ENCODE measurements at places on chromosomes 2 and 18.

DNA sequence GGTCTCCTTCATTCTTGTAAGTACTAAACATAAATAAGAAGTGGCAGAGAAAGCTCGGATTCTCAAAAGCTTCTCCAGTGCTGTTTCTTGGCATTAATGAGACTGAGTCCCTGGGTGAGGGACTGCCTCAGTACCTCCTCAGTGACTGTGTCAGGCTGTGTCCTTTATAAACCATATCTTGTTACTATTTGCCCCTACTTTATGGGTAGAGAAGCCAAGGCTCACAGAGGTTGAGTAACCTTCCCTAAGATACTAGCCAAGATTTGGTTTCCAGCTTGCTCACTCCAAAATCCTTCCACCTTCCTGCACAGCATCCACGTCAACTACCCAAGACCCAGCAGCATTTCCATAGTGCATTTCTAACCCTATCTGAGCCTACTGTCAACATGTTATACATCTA is 55.6 kb downstream of the THUMPD2 start:
- DNase-seq, result no peak

DNA sequence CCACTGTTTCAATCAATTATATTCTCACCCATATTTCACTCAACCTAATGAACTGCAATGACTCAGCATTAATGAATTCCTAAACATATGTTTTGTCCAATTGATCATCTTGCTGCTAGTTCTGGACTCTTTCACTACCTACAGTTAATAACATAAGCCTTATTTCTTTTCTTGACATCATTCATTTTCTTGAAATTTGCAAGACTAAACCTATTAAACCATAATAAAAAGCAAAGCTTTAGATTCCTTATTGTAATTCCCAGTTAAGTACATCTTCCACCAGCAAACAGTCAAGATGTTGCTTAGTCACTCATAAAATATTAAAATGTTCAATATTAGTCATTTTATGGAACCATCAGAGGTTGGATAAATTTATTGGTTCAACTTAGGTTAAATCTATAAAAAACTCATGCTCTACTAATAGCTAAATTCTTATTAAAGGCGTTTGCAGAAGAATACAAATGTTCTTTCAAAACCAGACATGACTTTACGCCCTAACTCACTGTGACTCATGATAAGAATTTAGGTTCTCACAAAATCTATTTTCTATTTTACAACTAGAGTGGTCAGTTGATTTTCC is 599.4 kb downstream of the RNF144A start:
- no peak for DNase-seq

GRCh38 chr2:32210767-32211408 is 45.2 kb downstream of the SLC30A6 start:
- no peak for DNase-seq

DNA sequence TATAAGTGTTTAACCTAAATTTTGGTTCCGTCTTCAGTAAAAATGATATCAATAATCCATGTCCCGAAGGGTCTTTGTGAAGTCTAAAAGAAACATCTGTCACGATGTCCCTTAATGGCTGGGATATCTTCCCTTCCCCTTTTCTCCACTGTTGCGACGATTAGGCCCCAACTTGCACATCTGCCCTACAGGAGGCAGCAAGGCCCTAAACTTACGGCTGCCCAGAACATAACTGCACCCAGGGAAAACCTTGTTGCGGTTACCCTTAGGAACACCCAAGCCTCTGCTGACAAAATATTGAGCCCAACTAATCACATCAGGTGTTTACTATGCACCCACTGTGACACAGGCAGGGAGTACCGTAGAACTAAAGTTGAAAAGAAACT is 1.3 kb upstream of the SMAD2 start:
- DNase-seq, result no peak

GRCh38 chr2:229749779-229750178 is 35.4 kb upstream of the DNER start:
- no peak for DNase-seq

- no peak for DNase-seq
Measured at GRCh38 chr2:73906847-73907505, 14.2 kb downstream of the ACTG2 start.

- DNase-seq, result no peak
Measured at GRCh38 chr2:82964341-82964740, 1494.7 kb downstream of the SUCLG1 start.

DNA sequence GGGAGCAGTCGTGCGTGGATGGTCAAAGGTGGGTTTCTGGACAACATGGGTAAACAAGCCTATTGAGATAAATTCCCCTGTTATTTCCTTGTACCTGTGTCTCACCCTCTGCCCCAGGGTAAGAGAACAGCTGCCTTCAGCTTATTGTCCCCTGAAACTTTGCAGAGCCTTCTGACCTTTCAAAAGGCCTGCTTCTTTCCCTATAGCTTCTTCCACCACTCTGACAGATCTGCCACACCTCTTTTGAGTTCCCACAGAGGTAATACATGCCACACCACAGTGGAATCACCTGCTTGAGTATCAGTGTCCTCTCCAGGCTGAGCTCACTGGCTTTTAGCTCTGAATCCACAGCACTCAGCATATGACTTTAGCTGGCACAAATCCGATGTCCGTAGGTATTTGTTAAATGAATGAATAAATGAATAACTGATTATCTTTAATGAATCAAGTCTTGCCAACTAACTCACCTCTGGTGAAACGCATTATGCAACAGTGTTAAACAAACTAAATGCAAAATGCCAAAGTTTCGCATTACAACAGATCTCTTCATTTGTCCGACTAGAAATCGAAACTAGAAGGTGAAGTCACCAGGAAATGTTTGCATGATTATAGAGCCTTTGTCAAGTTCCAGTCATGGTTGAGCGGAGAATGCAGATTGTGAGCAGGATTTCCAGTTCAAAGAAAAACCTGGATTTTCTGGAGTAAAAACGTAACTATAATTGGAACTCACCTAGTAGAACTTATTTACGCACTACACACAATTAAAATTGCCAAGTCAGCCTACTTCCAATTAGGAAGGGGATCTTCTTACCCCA is 16.4 kb downstream of the DYNAP start:
- no peak for DNase-seq

GRCh38 chr2:241956521-241957110 is 87.1 kb downstream of the RTP5 start:
- no peak for DNase-seq

DNA sequence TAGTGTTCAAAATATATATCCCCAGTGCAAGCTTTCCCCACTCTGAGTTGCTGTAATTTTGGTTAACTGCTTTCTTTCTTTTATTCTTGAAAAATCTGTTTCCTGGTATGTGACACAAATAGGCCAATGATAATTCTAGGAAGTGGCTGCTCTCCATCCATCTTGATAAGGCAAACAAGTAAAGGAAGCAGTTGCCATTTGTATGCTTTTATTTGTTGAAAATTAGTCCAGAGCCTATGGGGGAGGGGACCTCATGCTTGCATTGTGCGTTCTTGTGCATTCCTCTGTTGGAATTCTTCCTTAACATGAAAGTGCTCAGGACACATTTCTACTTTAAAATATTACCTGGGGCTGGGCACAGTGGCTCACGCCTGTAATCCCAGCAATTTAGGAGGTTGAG is 111.2 kb upstream of the FSHR start:
- DNase-seq, result no peak

- no peak for DNase-seq
Measured at GRCh38 chr2:61670591-61671501, 132.7 kb upstream of the XPO1 start.

- DNase-seq, result no peak
Measured at GRCh38 chr2:197308585-197308984, 2.0 kb downstream of the ANKRD44 start.

DNA sequence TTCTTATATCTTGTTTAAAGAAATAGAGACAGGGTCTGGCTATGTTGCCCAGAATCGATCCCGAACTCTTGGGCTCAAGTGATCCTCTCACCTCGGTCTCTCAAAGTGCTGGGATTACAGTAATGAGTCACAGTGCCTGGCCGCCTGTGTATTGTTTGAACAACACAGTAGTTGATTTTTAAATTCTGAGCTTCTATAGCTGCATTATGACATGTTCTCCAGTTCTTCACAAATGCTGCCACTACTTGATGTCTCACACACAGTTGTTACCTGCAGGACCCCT is 7.7 kb upstream of the RHOB start:
- no peak for DNase-seq

- DNase-seq, result no peak
Measured at GRCh38 chr2:56671973-56672569, 488.3 kb downstream of the CCDC85A start.

GRCh38 chr2:233079953-233080835 is 20.1 kb downstream of the INPP5D start:
- no peak for DNase-seq

DNA sequence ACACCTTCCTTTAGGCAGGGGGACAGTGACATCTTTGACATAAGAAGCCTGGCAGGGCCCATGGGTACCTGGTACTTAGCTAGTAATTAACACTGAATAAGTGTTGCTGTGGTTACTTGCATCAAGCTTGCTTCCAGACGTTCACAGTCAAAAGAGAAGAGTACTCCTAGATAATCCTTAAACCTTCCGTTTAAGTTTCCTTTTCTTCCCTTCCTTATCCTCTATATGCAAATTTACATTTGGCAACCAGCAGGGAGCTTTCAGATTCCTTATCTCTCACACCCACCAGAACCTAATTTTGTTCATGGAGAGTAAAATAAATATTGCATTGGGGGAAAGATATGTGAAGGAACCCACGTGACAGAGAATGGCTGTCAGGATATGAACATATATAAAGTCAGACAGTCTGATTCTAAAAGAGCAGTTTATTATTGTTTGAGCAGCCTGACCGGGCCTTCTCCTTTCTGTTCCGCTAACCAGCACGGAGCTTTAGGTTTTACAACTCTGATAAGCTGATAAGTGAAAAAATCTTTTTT is 7.8 kb upstream of the RAB31 start:
- DNase-seq, result no peak

GRCh38 chr2:145760781-145761649 is 1241.1 kb upstream of the ZEB2 start:
- DNase-seq, result no peak

- no peak for DNase-seq
Measured at GRCh38 chr2:230944123-230944653, 19.1 kb upstream of the GPR55 start.

GRCh38 chr2:101655702-101656422 is 41.6 kb upstream of the MAP4K4 start:
- DNase-seq, result no peak

GRCh38 chr18:2536063-2536462 is 35.2 kb downstream of the METTL4 start:
- no peak for DNase-seq

GRCh38 chr2:109529532-109530449 is 84.0 kb downstream of the SEPTIN10 start:
- no peak for DNase-seq

DNA sequence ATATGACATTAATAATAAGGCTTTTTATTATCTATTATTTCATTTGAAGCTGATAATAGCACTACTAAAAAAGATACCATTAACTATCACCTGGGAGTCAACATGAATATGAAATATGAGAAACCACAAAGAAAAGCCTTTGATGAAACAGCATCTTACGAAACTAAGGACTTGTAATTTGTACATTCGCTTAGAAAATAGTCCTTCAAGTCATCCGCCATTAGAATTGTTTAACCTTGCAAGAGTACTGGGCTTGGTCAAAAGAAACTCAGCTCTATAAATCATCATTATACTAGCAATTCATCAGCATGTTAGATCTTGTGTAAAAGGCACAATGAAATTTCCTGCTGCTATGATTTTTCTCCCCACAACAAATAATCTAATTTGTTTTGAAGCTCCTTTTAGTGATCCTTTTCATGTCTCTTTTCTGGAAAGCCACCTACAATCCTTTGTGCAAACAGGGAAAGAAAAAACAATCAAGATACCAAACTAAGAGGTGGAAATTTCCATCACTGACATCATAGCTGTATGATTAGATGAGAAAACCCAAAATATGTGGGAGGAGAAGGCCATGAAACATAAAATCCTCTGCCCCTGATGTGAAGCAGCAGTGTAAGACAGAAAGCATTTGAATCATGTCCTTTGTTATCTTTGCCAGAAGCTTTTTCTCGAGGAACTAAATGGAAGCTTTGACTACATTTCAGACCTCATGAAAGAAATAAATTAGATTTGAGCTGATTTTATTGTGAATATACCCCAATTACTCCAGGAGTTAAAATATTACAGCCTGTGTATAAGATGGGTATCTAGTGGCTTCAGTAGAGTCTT is 31.2 kb downstream of the SCN9A start:
- peak; percentile 93 for DNase-seq

DNA sequence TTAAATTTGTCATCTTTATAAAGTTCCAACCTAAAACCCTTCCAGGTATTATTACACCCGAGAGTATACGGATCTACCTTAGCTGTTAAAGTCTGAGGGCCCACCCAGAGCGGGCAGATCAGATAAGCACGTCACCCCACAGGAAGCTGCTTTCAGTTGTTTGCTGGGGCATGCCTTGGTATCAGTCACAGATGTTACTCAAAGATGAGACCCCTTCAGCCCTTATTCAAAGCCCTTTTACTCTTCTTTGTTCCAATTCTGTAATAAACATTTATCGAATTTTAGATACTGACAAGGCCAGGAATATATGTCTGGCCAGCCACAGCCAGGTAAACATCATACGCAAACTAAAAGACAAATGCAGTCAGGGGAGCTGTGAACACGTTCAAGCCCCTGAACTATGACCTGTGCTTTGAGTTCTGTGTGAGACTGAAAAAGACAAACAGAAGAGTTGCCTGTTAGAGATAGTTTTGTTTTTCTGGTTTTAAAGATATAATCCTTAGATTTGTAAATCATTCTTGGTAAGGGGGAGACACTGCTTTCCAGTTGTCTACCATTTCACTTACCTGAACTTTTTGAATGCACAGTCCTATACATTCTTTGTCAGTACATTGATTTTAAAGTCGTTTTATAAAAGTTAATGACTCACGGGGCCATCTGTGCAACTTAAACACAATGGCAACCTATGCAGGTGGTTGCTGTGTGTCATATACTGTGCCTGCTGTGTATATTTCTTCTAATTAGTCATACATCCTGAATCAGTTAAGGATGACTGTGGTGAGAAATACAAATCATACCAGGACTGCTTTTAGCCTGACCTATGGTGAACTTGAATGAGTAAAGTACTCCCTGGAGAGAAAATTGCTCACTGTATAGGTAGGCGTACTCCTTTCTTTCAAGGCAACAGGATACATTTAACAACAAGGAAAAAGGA is 100.5 kb upstream of the ITPRID2 start:
- DNase-seq, result no peak

DNA sequence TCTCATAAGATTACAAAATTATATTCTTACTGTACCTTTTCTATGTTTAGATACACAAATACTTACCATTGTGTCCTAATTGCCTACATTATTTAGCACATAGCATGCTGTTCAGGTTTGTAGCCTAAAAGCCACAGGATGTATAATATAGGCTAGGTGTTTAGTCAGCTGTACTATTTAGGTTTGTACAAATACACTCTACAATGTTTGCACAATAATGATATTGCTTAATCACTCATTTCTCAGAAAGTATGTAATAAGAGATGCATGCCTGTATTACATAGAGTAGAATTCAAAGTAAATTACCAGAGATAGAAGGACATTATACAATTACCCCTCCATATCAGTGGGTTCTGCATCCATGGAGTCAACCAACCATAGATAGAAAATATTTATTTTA is 201.1 kb upstream of the COL3A1 start:
- DNase-seq, result no peak

GRCh38 chr2:59149271-59149670 is 908.1 kb upstream of the FANCL start:
- no peak for DNase-seq

GRCh38 chr18:49913221-49913620 is 99.9 kb upstream of the ACAA2 start:
- no peak for DNase-seq
